Neural progenitor cell (in vitro differentiated cells): ENCODE measurements at places on chromosomes 5 and 9. TPM values are rescaled to one million over a fixed set of nuclear protein-coding genes. Genes with fewer than 3 reads are reported as not detected.
A peak's percentile ranks its signal among the peaks of the same experiment; 100 is the strongest.

IFNK gene
- total RNA-seq, result not detected in 2 replicates

- H3K4me1 ChIP-seq, result no peaks in the 10 kb centered on the region
- H3K27me3 ChIP-seq, result no peaks in the 10 kb centered on the region
- no peak for DNase-seq
- no peaks in the 10 kb centered on the region for H3K36me3 ChIP-seq
- no peak overlapping the region for H3K4me3 ChIP-seq
These were observed 187.3 kb downstream of the HTR1A start for GRCh38 chr5:63774939-63775338.

- H3K27ac ChIP-seq, result no peak overlapping the region
- no peaks in the 10 kb centered on the region for H3K27me3 ChIP-seq
- no peak for DNase-seq
These were observed 10.6 kb downstream of the DIPK1B start for GRCh38 chr9:136722969-136723356.

RHOBTB3 gene
- total RNA-seq, result 3.6 and 5.5 TPM in 2 replicates

ZNF300 gene
- 17.0 and 28.8 TPM in 2 replicates for total RNA-seq

GRCh38 chr9:78187763-78188484, 48.0 kb upstream of the CEP78 start:
- no peak overlapping the region for H3K4me3 ChIP-seq
- no peaks in the 10 kb centered on the region for H3K36me3 ChIP-seq
- peak; percentile 41 for DNase-seq
- no peaks in the 10 kb centered on the region for H3K27me3 ChIP-seq
- H3K27ac ChIP-seq, result peak overlapping the region; percentile 79
- H3K4me1 ChIP-seq, result peaks cover 31% of the 10 kb centered on the region

- no peaks in the 10 kb centered on the region for H3K27me3 ChIP-seq
- peaks cover 9% of the 10 kb centered on the region for H3K4me1 ChIP-seq
- DNase-seq, result peak; percentile 12
- no peak overlapping the region for H3K27ac ChIP-seq
These were observed 311.7 kb downstream of the TRIM36 start for GRCh38 chr5:114857941-114858551.

GPX3 gene
- total RNA-seq, result 17.9 and 22.4 TPM in 2 replicates

PKD2L2 gene
- not detected in 2 replicates for total RNA-seq

DNA sequence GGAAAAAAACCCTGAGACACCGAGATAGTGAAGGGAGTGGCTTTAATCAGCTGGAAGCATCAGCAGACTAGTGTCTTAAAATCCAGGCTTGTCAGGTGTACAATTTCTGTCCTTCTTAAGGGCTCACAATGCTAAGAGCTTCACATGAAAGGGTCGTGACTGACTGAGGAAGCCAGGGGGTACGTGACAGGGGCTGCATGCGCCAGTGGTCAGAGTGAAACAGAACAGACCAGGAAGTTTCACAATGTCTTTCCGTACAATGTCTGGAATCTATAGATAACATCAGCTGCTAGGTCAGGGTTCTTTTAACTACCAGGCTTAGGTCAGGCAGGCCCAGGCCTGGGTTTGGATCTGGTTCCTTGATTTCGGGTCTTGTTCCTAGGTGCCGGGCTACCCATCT, 253.0 kb downstream of the CDH10 start:
- H3K27me3 ChIP-seq, result no peaks in the 10 kb centered on the region
- no peaks in the 10 kb centered on the region for H3K36me3 ChIP-seq
- H3K4me3 ChIP-seq, result no peak overlapping the region
- no peak for DNase-seq
- H3K4me1 ChIP-seq, result no peaks in the 10 kb centered on the region

DNA sequence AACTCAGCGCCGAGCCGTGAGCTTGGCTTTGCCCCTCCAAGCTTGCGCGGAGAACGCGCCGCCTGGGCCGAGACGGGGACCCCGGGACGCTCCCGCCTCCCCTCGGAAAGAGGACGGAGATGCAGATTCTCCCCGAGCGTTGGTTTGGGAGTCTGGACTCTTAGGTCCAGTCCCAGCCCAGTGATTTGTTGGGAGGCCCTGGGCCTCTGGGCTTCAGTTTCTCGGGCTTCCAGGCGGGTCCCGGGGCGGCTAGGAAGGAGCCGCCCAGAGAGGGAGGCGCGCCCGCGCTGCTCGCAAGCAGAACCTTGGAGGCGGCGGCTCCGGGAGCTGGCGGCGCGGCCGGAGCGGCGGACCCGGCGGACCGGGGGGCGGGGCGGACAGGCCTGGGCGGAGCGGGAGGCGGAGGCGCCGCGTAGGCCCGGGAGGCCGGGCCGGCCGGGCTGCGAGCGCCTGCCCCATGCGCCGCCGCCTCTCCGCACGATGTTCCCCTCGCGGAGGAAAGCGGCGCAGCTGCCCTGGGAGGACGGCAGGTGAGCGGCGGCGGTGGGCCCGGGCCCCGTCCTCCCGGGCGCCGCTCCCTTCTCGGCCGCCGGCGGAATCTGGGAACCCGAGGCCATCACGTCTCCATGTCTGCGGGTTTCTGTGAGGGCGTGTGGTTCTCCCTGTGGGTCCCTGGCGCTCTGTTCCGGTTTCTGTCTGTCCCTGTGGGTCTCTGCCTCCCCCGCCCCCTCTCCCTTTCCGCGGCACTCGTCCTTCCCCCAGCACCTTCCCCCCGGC, at the start of gene B4GALT7:
TSS of gene B4GALT7 (plus strand) at position 402 of the 777 bp plus-strand sequence. CDS start at position 481, 79 bp downstream.
- no peak within 1 kb of the TSS for H3K27ac ChIP-seq
- H3K36me3 ChIP-seq, result no peaks in the 10 kb centered on the region
- peak within 1 kb of the TSS; percentile 56 for H3K4me3 ChIP-seq

GPX8 gene
- total RNA-seq, result 84.3 and 132 TPM in 2 replicates

- H3K4me3 ChIP-seq, result no peak overlapping the region
- H3K4me1 ChIP-seq, result no peaks in the 10 kb centered on the region
- DNase-seq, result no peak
- no peaks in the 10 kb centered on the region for H3K36me3 ChIP-seq
- H3K27ac ChIP-seq, result no peak overlapping the region
These were observed 47.0 kb upstream of the TDRD7 start for GRCh38 chr9:97364769-97365490.

DNA sequence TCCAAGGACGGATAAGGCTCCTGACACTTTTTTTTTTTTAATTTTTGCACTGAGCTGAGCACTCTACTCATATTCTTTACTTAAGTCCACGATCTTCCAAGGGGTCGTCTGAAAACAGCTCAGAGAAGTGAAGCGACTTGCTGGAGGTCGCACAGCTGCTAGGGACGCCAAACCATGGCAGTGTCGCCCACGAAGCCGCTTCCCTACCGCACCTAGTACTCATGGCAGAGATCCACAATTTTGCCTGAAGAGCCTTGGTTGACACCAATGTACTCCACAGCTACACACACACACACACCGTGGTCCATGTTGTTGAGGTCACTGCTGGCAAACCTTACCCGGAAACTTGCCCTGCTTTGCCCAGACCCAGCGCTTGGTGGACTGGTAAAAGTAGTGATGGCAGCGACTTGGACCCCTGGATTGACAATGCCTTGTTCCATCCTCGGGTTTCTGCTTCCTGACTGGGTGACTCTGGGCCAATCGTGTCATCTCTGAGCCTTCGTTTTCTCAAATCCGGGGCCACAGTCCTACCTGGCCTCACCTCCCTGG, 521 bp upstream of the SLIT3 start:
- H3K27ac ChIP-seq, result no peak overlapping the region
- peaks cover 83% of the 10 kb centered on the region for H3K27me3 ChIP-seq
- peak overlapping the region; percentile 59 for H3K4me3 ChIP-seq
- H3K36me3 ChIP-seq, result no peaks in the 10 kb centered on the region

IFNA21 gene
- not detected in 2 replicates for total RNA-seq

- DNase-seq, result no peak
- peaks cover 38% of the 10 kb centered on the region for H3K27me3 ChIP-seq
- peaks cover 21% of the 10 kb centered on the region for H3K4me1 ChIP-seq
- no peaks in the 10 kb centered on the region for H3K36me3 ChIP-seq
- H3K4me3 ChIP-seq, result peak overlapping the region; percentile 80
- H3K27ac ChIP-seq, result no peak overlapping the region
These were observed 555 bp upstream of the PCDHGC4 start for GRCh38 chr5:141484310-141484640.

RGS14 gene
- total RNA-seq, result 3.2 and 19.0 TPM in 2 replicates

DNA sequence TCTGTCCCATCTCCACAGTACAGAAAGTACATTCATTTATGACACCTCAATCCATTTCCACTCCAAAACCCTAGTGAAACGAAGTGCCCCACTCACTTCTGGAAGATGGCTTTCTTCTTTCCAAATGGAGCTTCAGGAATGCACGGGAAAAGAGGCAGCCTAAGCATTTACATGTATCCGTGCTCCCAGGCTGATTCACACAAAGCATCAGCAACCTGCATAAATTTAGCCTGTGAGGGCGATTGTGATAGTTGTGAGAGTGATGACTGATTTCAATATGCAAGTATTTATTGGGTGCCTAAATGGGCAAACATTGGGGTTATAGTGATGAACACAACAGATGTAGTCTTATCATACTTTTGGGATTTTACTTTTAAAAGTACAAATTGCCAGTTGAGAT, 86.6 kb downstream of the PLPPR1 start:
- no peaks in the 10 kb centered on the region for H3K36me3 ChIP-seq
- H3K4me3 ChIP-seq, result no peak overlapping the region
- DNase-seq, result no peak
- no peak overlapping the region for H3K27ac ChIP-seq
- no peaks in the 10 kb centered on the region for H3K27me3 ChIP-seq

DNA sequence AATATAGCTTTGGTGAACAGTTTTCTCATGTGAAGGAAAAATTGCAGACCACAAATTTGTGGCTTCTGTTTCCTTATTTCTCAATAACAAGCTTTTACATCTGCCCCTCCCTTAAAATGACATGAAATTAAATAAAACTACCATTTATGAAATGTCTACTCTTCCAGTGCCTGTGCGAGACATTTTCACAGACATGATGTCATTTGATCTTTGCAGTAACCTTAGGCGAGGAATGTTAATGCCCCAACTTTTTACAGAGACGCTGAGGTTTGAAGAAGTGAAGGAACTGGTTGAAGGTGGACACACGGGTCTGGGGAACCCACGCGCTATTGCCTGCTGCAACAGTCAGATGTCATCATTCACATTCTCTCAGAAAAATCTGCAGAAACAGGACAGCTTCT, 61.5 kb downstream of the OSTF1 start:
- H3K4me1 ChIP-seq, result peaks cover 5% of the 10 kb centered on the region
- no peaks in the 10 kb centered on the region for H3K36me3 ChIP-seq
- H3K4me3 ChIP-seq, result no peak overlapping the region
- H3K27ac ChIP-seq, result no peak overlapping the region
- DNase-seq, result no peak

DNA sequence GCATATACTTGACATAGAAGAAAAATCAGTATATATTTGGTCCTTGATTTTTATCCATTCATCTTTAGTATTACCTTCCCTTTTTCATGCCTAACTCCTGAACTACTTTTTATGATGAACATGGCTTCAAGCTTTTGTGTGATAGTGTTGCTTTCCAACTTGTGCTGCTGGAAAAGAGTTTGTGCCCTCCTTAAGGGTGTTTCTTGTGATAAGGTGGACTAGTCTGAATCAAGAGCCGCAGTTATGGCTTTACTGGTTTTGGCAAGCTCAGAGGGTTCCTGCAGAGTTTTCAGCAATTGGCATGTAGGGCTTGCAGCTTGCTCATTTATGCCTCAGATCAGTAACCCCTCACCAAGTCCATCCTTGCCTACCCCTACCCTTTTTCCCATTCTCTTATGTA, 20.5 kb downstream of the POLR3G start:
- no peak overlapping the region for H3K4me3 ChIP-seq
- no peaks in the 10 kb centered on the region for H3K4me1 ChIP-seq
- no peak for DNase-seq
- H3K27me3 ChIP-seq, result no peaks in the 10 kb centered on the region
- no peaks in the 10 kb centered on the region for H3K36me3 ChIP-seq

PCDHA4 gene
- total RNA-seq, result 9.7 and 13.7 TPM in 2 replicates

DNA sequence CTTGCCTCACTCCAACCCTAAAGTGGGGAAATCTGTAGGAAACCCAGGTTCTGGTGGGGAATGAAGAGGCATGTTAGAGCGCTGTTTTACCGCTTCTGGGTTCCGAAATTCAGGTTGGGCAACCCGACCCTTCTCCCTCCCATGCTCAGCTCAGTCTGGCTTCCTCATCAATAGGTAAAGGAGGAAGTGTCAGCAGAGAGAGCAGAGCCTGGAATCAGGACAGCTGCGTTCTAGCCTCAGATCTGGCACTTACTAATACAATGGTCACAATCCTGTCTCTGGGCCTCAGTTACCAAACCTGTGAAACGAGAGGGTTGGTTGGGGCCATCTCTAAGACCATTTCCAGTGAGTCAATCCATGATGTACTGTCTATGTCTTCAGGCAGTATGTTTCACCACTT, 16.2 kb upstream of the TNIP1 start:
- no peak for DNase-seq
- H3K27me3 ChIP-seq, result no peaks in the 10 kb centered on the region
- H3K27ac ChIP-seq, result no peak overlapping the region
- no peak overlapping the region for H3K4me3 ChIP-seq
- no peaks in the 10 kb centered on the region for H3K36me3 ChIP-seq
- peaks cover 5% of the 10 kb centered on the region for H3K4me1 ChIP-seq
